Activated effector memory CD4-positive, alpha-beta T cell treated with Interleukin-2 at 50 U/mL for 16 hours (primary cell): ENCODE measurements at places on chromosomes 5 and 9.

DNA sequence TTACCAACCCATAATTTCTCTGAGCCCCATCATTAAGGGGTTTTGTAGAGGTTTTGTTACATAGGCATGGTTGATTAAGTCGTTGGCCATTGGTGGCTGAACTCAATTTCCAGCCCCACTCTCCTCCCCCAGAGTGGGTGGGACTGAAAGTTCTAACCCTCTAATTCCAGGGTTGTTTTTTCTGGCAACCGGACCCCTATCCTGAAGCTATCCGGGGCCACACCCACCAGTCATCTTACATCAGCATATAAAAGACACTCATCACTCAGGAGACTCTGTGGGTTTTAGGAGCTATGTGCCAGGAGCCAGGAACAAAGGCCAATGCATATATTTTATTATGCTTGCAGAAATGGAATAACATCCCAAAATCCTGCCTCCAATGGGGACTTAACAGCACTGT lies 186.0 kb downstream of the NXNL2 start:
- DNase-seq: no peak

DNA sequence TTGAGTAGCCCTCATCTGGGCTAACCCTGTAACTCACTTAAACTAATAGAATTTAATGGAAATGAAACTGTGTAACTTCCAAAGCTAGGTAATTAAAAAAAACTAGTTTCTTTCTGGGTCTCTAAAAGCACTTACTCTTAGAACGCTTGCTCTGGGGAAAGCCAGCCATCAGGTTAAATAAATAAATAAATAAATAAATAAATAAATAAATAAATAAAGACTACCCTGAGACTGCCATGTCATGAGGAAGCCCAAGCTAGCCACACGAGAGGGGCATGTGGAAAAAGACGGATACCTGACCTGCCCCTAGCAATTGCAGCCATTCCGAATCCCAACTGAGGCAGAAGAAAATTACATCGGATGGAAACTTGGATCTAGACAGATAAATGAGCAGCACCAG lies 51.3 kb upstream of the FER start:
- no peak for DNase-seq

GRCh38 chr9:91159664-91160121 lies 202.0 kb downstream of the AUH start:
- no peak for DNase-seq

- DNase-seq: no peak
Measured at GRCh38 chr9:3809724-3810123, 283.9 kb upstream of the RFX3 start.

DNA sequence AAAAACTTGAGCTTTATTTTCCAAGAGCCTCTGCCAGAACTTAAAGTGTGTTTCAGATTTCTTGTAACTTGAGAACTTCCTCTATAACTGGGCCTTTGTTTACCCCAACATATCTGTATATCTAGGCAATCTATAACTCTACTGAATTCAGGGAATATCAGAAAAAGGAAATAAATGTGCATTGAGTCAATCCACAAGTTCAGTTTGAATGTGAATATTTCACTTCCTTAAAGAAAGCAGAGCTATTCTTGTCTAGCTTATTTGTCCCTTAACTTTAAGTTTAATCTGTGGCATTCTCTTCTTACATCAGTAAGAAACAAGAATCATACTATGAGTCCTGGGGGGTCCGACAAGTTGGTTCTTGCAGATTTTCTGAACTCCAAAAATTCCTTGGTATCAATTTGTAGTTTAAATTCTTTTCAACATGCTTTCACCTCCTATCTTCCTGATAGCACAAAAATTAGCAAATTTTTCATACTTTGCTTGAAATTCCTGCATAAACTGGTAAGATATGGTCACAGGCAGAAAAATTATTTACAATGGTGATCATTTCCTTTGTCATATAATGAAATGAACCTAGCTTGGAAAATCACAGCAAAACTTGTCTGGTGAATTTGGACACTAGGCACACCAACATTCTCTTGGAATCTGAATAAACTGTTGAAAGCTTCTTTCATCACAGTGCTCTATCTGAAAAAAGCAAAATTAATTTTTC lies 19.8 kb upstream of the ITGA1 start:
- no peak for DNase-seq

DNA sequence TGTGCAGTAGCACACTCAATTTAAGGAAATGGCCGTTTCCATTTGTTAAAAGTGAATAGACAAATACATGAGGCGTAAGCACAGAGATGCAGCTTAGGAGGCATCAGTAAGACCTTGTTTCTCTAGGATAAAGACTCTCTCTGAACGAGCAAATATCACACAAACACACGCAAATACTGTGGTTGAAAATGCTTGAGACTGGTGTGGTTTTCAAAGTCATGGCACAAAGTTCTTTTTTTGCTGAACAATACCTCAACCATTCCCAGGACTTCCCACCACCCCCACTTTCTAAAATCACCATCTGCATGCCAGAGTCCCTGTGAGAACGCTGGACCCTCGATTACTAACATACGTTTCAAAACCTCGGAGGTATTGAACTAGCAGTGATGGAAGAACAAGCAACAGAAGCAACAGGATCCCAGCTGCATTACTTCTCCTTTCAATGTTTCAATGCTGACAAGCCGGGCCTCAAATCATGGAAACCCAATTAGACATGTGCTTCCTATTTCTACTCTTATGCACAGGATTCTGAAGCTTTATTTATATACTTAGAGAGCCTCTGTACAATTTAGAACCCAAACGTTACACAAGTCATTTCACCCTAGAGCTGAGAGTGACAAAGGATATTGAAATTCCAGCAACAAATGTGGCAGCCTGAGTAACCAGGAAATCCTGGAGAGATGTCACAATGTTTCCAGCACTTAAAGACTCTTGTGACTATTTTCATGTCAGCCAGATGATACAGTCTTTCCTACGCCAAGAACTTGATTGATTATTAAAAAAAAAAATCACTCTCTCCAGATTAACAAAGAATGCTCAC lies 63.9 kb downstream of the CDC14B start:
- no peak for DNase-seq

- no peak for DNase-seq
Measured at GRCh38 chr9:13113751-13114150, 165.7 kb downstream of the MPDZ start.
